ENCODE measurements at places on chromosomes 5 and 9. TPM values are rescaled to one million over a fixed set of nuclear protein-coding genes. Genes with fewer than 3 reads are reported as not detected.

GRCh38 chr5:389891-390622 is 52.9 kb upstream of the EXOC3 start:
- H3K36me3 ChIP-seq, result peaks cover 23% of the 10 kb centered on the region
- H3K27ac ChIP-seq, result no peak overlapping the region
- no peak overlapping the region for H3K4me3 ChIP-seq
- H3K27me3 ChIP-seq, result no peaks in the 10 kb centered on the region
- peaks cover 12% of the 10 kb centered on the region for H3K4me1 ChIP-seq
- DNase-seq, result no peak

GRCh38 chr9:33044677-33045282 is 19.7 kb downstream of the DNAJA1 start:
- H3K4me1 ChIP-seq, result peaks cover 7% of the 10 kb centered on the region
- H3K36me3 ChIP-seq, result peaks cover 6% of the 10 kb centered on the region
- peak overlapping the region; percentile 87 for H3K27ac ChIP-seq
- H3K27me3 ChIP-seq, result no peaks in the 10 kb centered on the region

DNA sequence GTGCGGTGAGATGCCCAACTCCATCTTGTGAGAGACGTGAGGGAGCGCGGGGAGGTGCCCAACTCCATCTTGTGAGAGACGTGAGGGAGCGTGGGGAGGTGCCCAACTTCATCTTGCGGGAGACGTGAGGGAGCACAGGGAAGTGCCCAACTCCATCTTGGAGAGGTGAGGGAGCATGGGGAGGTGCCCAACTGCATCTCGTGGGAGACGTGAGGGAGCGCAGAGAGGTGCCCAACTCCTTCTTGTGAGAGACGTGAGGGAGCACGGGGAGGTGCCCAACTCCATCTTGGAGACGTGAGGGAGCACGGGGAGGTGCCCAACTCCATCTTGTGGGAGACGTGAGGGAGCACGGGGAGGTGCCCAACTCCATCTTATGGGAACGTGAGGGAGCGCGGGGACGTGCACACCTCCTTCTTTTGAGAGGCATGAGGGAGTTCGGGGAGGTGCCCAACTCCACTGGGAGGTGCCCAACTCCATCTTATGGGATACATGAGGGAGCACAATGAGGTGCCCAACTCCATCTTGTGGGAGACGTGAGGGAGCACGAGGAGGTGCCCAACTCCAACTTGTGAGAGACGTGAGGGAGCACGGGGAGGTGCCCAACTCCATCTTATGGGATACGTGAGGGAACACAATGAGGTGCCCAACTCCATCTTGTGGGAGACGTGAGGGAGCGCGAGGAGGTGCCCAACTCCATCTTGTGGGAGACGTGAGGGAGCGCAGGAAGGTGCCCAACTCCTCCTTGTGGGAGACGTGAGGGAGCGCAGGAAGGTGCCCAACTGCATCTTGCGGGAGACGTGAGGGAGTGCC is 235.4 kb downstream of the CACNA1B start:
- DNase-seq, result no peak
- H3K27me3 ChIP-seq, result no peaks in the 10 kb centered on the region
- no peak overlapping the region for H3K27ac ChIP-seq
- H3K36me3 ChIP-seq, result no peaks in the 10 kb centered on the region

DNA sequence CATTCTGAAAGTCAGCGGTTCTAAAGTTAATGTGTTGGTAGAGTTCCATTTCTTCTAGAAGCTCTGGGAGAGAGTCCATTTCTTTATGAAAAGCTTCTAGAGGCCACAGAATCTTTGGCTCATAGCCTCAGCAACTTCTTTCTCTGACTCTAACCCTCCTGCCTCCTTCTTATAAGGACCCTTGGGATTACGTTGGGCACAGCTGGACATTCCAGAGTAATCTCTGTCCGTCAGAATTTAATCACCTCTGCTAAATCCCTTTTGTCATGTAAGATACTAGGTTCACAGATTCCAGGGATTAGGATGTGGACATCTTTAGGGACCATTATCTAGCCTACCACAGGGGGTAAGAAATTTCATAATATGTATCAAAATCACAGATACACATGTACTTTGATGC is 22.6 kb upstream of the ANKDD1B start:
- no peak for DNase-seq
- H3K4me3 ChIP-seq, result no peak overlapping the region
- H3K4me1 ChIP-seq, result no peaks in the 10 kb centered on the region
- no peak overlapping the region for H3K27ac ChIP-seq
- no peaks in the 10 kb centered on the region for H3K27me3 ChIP-seq

- H3K4me1 ChIP-seq, result no peaks in the 10 kb centered on the region
- no peak for DNase-seq
- peaks cover 9% of the 10 kb centered on the region for H3K27me3 ChIP-seq
- no peak overlapping the region for H3K4me3 ChIP-seq
Observed at GRCh38 chr9:136658849-136659535, 3.7 kb upstream of the EGFL7 start.

- H3K4me3 ChIP-seq, result no peak overlapping the region
- H3K27me3 ChIP-seq, result no peaks in the 10 kb centered on the region
- peak; percentile 62 for DNase-seq
- H3K4me1 ChIP-seq, result no peaks in the 10 kb centered on the region
- H3K27ac ChIP-seq, result peak overlapping the region; percentile 45
- H3K36me3 ChIP-seq, result no peaks in the 10 kb centered on the region
Observed at GRCh38 chr5:2094616-2094995, 211.9 kb upstream of the IRX4 start.

DNA sequence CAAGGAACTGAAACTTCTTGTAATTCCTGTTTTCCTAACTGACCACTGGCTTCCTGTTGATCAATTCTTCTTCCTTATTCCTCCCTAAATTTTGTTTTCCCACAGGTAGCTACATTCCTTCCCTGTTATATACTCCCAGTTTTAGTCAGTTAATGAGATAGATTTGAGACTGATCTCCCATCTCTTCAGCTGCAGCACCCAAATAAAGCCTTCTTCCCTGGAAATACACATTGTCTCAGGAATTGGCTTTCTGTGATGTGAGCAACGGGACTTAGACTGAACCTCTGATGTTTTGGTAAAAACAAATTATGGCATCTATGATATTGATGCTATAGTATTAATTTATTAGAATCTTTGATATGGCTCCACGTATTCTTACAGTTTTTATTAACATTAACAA is 617.3 kb upstream of the ST8SIA4 start:
- no peaks in the 10 kb centered on the region for H3K36me3 ChIP-seq
- H3K27me3 ChIP-seq, result no peaks in the 10 kb centered on the region
- no peak for DNase-seq
- no peak overlapping the region for H3K27ac ChIP-seq

- DNase-seq, result no peak
- H3K36me3 ChIP-seq, result peaks cover 15% of the 10 kb centered on the region
- no peak overlapping the region for H3K27ac ChIP-seq
- H3K4me1 ChIP-seq, result no peaks in the 10 kb centered on the region
Observed at GRCh38 chr5:179153921-179154345, 93.8 kb downstream of the ZNF354C start.

The SLC36A3 gene
- not detected for total RNA-seq

The TMED9 gene
- 139 TPM for total RNA-seq

The TAF1L gene
- under 0.01 TPM for total RNA-seq

The HAVCR2 gene
- 3.6 TPM for total RNA-seq

The ZNF622 gene
- total RNA-seq, result 42.6 TPM

The PPP3R2 gene
- total RNA-seq, result not detected

The BRD9 gene
- 35.3 TPM for total RNA-seq
